ENCODE measurements at places on chromosomes 2 and 18.

DNA sequence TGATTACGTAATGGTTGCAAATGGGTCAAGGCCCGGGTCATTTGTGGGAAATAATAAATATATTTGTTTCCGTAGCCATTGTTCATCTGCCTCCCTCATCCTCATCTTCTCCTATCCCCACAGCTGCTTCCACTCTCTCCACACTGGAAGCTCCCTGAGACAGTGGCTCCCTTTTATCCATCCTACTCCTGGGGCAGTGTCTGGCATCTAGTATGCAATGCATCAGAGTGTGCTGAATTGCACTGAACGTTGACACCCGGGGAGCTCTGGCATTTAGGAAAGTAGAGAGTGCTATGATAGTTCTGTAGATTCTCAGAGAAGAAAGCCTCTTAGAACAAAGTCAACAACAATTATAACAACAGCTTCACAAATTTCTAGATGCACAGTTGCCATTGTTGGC lies 45.5 kb upstream of the NAB1 start:
- peak; percentile 22 for DNase-seq

GRCh38 chr18:48137374-48138081 lies 207.1 kb upstream of the SMAD2 start:
- DNase-seq: no peak

DNA sequence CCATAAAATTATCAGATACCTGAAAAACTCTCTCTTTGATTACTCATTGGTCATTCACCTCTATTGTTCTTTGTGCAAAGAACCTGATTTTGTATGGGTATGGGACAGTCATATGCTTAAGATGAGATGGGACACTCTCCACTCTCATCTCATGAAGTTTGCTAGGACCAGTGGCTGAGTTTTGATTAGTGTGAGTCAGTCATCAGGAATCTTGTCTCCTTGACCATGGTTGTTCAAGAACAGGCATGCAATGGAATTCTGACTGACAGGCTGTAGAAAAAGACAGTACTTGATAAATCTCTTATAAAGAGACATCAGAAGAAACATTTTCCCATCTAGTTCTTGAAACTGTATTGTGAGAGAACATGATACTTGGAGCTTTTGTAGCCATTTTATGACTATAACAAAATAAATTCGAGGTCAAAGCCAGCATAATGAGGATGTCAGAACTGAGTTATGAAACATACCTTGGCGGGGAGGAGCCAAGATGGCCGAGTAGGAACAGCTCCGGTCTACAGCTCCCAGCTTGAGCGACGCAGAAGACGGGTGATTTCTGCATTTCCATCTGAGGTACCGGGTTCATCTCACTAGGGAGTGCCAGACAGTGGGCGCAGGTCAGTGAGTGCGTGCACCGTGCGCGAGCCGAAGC lies 367.0 kb downstream of the NR4A2 start:
- no peak for DNase-seq

- peak; percentile 60 for DNase-seq
Observed at GRCh38 chr18:7272311-7273049, 41.6 kb downstream of the LRRC30 start.

Measured in substantia nigra (tissue), 51 donors.